Mesendoderm (in vitro differentiated cells): ENCODE measurements at places on chromosomes 1 and 21.

DNA sequence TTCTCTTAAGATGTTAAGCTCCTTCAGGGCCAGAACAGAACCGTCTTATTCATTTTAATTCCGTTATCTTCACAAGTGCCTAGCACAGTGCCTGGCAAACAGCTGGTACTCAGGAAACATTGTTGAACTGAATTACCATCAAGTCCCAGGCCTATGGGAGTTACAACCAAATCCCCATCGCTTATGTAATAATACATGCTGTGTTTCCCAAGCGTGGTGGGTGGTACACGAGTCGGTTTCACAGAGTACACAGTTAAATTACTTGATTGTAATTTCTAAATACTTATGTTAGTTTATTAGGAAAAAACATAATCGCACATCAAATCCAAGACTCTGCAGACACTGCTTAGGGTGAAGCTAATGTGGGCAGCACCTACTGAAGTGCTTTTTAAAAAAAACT is 1.0 kb downstream of the ANGEL2 start:
- peak; percentile 13 for DNase-seq

GRCh38 chr1:177897998-177898654 is 71.7 kb downstream of the SEC16B start:
- DNase-seq, result no peak

GRCh38 chr1:39816415-39817090 is 27.9 kb upstream of the BMP8B start:
- DNase-seq, result peak; percentile 87

- no peak for DNase-seq
Observed at GRCh38 chr21:31850886-31851285, 21.9 kb upstream of the HUNK start.
